ENCODE measurements at places on chromosomes 11 and 22.

- H3K36me3 ChIP-seq, result no peaks in the 10 kb centered on the region
- no peak for DNase-seq
- no peaks in the 10 kb centered on the region for H3K27me3 ChIP-seq
- H3K4me1 ChIP-seq, result no peaks in the 10 kb centered on the region
Observed at GRCh38 chr11:71086687-71087258, 165.6 kb downstream of the SHANK2 start.

- H3K4me1 ChIP-seq, result no peaks in the 10 kb centered on the region
- DNase-seq, result no peak
- no peak overlapping the region for H3K27ac ChIP-seq
- H3K4me3 ChIP-seq, result no peak overlapping the region
Observed at GRCh38 chr11:35723913-35724312, 61.3 kb downstream of the TRIM44 start.

DNA sequence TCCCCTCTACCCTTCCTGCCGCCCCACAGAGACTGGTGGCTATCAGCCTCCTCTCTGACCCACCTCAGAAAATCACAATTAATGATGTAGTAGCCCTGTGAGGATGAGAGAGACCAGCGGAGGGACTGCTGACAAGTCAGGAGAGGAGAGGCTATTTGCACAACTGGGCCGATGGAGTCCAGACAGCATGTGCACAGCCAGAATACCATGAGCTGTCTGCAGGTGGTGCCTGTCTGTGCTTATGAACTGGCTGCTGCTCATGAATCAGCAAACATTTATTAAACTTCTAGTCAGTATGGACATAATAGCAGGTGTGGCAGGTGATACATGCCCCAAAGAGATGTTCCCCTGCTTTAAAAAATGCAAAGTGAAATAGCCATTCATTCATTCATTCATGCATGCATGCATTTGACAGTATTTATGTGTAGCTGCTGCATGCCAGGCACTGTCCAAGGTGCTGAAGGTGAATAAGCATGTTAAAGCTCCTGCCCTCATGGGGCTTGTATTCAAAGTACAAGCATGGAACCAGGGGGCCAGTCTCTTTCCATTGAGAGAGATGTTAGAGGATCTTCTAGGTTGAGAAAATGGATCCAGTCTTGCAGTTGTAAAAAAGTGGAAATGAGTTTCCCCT lies 141.3 kb downstream of the GRIK4 start:
- H3K4me3 ChIP-seq, result no peak overlapping the region
- no peaks in the 10 kb centered on the region for H3K36me3 ChIP-seq
- DNase-seq, result no peak
- H3K27ac ChIP-seq, result no peak overlapping the region
- H3K27me3 ChIP-seq, result no peaks in the 10 kb centered on the region

GRCh38 chr11:27977031-27977430 lies 130.9 kb downstream of the KIF18A start:
- H3K36me3 ChIP-seq, result no peaks in the 10 kb centered on the region
- no peak for DNase-seq
- H3K27ac ChIP-seq, result no peak overlapping the region
- H3K4me1 ChIP-seq, result no peaks in the 10 kb centered on the region
- no peaks in the 10 kb centered on the region for H3K27me3 ChIP-seq
- no peak overlapping the region for H3K4me3 ChIP-seq

DNA sequence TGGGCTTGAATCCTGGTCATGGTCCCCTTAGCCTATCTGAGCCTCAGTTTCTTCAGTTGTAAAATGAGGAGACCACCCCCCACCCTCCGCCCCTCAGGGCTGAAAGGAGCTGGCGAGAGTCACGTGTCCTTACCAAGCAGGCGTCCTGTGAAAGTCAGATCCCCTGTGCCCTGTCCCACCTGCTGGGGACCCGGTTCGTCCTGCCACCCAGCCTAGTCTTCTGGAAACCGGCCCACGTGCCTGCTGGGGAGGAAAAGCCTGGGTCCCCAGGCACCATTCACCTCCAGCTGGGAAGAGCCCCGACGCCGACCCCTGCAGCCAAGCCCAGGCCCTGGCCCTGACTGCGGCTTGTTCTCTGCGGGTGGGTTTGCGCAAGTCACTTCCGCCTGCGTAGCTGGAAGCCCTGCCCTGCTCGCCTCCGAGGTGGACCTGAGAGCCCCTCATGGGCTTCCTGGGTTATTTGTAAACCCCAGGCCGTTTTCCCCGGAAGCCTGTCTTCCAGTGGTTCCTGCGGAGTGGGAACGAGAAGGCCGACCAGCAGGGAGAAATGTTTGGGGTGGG lies 679 bp upstream of the SSH3 start:
- H3K27ac ChIP-seq, result peak overlapping the region; percentile 72
- H3K27me3 ChIP-seq, result no peaks in the 10 kb centered on the region
- peak overlapping the region; percentile 97 for H3K4me3 ChIP-seq

DNA sequence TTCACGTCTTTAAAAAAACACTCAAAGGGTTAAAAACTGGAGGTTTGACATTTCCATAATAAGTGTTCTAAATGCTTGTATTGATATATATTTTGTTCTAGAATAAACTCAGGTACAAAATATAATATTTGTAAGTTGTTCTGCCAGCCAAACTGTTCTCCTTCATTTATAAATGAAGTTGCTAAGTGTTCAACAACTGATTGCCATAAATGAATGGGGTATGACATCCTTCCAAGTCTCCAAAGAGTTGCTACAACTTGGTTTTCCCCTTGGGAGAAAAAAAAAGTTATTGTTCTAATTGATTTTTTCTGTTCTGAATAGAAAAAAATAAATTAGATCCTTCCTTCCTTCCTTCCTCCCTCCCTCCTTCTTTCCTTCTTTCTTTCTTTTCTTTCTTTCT lies 65.4 kb upstream of the BLID start:
- H3K36me3 ChIP-seq, result no peaks in the 10 kb centered on the region
- H3K27ac ChIP-seq, result peak overlapping the region; percentile 83
- no peaks in the 10 kb centered on the region for H3K27me3 ChIP-seq
- no peak for DNase-seq

DNA sequence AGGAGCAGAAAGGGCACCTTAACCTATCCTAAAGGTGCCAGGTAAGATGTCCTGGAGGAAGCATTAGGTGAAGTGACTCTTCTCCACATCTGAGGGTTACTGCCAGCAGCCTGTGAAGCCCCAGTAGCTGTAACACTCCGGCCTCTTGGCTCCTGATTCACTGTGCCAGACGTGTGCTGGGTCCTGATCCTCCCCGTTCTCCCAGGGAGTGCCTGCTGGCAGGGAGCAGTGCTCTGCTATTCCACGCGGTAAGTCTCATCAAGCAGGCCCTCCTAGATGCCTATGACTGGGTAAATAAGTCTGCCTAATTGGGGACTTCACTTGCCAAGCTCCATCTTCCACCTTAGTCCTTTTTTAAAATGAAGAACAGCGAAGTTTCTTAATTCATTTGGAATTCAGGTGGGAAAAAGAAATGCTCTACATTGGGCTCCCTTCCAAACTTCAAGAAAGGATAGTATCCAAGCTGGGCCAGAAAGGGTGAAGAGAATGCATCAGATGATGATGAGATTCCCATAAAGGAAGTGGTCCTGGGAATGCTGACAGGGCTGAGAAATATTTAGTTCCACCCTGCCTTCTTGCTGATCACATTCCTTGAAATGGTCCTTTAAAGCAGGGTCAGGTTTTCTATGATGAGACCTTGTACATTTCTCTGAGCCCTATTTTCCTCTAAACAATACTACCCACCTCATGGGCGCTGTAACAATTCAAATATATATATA lies 188.0 kb downstream of the MAML2 start:
- H3K27ac ChIP-seq, result peak overlapping the region; percentile 66
- DNase-seq, result no peak
- no peaks in the 10 kb centered on the region for H3K27me3 ChIP-seq
- H3K4me3 ChIP-seq, result no peak overlapping the region

- no peak overlapping the region for H3K27ac ChIP-seq
Observed at GRCh38 chr11:122253589-122254231, 137.7 kb upstream of the BLID start.

DNA sequence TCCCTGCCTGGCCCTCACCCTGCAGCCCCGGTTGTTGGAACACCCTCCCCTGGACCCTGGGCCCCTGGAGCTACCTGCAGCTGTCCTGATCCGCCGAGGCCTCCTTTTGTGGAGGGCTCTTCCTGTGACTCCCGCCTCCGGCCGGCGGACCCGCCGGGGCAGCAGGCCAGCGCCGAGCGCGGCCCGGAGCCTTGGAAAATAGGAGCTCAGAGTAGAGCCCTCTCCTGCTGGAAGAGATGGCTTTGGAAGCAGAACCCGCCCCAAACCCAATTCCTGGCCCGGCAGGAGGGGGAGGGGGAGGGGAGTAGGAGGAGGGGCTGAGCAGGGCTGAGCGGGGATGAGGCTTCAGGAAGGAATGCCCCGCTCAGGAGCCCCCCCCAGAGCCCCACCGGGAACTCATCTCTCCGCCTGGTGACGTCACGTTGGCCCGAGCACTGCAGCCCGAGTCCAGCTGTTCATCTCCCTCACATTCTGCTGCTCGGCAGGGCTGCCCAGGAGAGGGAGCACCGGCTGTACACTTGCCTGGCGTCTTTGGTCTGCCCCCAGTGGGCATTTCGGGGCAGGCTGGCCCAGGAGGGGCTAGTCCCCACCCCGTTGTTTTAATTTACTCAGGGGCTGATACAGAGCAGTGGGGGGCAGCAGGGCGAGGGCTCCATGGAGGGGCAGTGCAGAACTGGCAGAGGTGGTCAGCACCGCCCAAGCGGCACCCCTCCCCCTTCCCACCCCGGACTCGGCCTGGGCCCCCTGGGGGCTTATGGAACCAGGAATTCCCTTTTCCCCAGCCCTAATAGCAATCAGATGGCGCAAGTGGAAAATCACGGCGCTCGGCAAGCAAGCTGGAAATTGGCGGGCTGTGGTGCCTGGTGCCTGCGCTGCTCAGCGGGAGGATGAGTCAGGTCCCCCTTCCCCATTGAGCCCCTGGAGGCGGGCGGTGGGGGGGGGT lies at the start of gene MRGPRF:
Gene MRGPRF, minus strand, starts transcription at position 238 of the 943 bp plus-strand sequence. CDS start 3,345 bp downstream, outside the sequence.
- peak within 1 kb of the TSS; percentile 93 for H3K27ac ChIP-seq
- H3K4me3 ChIP-seq, result peak within 1 kb of the TSS; percentile 75
- H3K27me3 ChIP-seq, result no peaks in the 10 kb centered on the region
- H3K4me1 ChIP-seq, result peaks cover 37% of the 10 kb centered on the region

- H3K36me3 ChIP-seq, result peaks cover 18% of the 10 kb centered on the region
- no peak overlapping the region for H3K27ac ChIP-seq
- H3K4me3 ChIP-seq, result peak overlapping the region; percentile 66
- H3K4me1 ChIP-seq, result peaks cover 15% of the 10 kb centered on the region
Observed at GRCh38 chr22:50271519-50271970, 1.4 kb upstream of the MAPK11 start.

DNA sequence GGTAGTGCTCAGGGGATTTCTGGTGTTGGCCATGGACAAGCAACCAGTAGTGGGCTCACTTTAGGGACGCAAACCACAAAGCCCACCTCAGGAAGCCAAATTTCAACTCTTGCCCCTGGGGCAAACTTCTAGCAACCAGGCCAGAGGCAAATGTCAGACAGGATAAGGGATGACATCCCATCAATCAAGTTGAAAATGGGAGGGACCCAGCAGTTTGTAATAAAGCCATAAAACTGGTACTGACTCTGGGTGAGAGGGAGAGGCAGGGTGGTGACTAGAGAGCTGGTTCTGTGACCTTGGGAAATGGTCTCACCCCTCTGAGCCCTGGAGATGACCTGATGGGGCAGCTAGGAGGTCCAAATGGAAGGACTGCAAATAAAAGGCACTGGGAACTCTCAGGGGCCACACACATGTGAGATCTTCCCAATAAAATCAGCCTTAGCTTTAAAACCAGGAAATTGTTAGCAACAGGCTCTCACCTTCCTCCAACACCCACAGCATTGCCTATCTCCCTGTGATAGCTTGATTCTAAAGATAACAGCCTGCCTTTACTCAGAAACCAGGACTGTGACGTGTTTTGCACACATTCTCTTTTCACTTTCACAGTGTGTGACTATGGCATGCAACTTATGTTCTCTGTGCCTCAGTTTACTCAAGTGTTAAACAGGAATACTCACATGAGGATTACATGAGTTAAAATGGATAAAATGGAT lies 6.4 kb upstream of the TBC1D10A start:
- no peaks in the 10 kb centered on the region for H3K27me3 ChIP-seq
- H3K4me1 ChIP-seq, result no peaks in the 10 kb centered on the region
- DNase-seq, result no peak
- no peak overlapping the region for H3K27ac ChIP-seq

GRCh38 chr11:126608658-126609057 lies 253.2 kb downstream of the ST3GAL4 start:
- no peaks in the 10 kb centered on the region for H3K27me3 ChIP-seq
- no peak overlapping the region for H3K27ac ChIP-seq
- no peaks in the 10 kb centered on the region for H3K4me1 ChIP-seq
- no peak overlapping the region for H3K4me3 ChIP-seq
- no peaks in the 10 kb centered on the region for H3K36me3 ChIP-seq

DNA sequence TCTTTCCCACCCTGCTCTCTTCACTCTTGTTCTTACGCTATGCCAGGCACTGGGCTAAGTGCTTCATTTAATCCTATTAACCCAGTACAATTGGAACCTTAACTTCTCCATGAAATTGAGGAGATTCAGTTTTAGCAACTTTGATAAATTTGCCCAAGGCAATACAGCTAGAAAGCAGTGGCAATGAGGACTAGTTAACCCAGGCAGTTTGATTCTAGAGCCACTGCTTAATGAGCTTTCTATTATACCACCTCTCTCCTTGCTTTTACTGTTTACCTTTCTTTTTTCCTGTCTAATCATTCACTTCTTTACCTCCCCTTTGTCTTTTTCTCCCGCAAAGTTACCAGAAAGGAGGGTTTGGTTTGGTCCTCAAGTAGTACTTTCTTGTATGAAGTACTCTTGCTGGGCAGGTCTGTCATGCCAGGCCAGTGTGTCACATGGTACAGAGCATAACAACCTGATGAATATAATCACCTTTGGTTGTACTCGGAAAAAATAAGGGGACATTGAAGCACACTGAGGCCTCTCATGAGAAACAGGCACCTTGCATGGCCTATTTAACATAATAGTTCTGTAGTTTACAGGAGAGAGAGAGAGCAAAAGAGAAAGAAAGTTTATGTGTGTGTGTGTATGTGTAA lies 70.6 kb downstream of the PDHX start:
- peaks cover 7% of the 10 kb centered on the region for H3K36me3 ChIP-seq
- H3K27me3 ChIP-seq, result no peaks in the 10 kb centered on the region
- no peak overlapping the region for H3K4me3 ChIP-seq
- H3K4me1 ChIP-seq, result no peaks in the 10 kb centered on the region
- DNase-seq, result no peak

GRCh38 chr11:124920870-124921609 lies 2.0 kb downstream of the HEPN1 start:
- no peaks in the 10 kb centered on the region for H3K36me3 ChIP-seq
- peak overlapping the region; percentile 43 for H3K4me3 ChIP-seq
- DNase-seq, result peak; percentile 76

DNA sequence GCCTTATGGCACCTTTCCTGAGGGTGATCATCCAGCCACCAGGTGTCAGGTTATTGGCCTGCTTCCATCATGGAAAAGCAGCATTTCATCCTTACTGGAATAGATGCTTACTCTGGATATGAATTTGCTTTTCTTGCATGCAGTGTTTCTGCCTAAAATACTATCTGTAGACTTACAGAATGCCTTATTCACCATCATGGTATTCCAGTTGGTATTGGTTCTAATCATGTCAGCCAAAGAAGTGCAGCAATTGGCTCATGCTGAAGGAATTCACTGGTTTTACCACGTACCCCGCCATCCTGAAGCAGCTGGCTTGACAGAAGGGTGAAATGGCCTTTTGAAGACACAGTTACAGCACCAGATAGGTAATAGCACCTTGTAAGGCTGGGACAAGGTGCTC lies 194.2 kb downstream of the AASDHPPT start:
- H3K4me3 ChIP-seq, result no peak overlapping the region
- no peaks in the 10 kb centered on the region for H3K36me3 ChIP-seq
- no peaks in the 10 kb centered on the region for H3K27me3 ChIP-seq
- no peak overlapping the region for H3K27ac ChIP-seq
- H3K4me1 ChIP-seq, result no peaks in the 10 kb centered on the region
